ENCODE measurements at places on chromosomes 7 and 10. TPM values are rescaled to one million over a fixed set of nuclear protein-coding genes. Genes with fewer than 3 reads are reported as not detected.

DNA sequence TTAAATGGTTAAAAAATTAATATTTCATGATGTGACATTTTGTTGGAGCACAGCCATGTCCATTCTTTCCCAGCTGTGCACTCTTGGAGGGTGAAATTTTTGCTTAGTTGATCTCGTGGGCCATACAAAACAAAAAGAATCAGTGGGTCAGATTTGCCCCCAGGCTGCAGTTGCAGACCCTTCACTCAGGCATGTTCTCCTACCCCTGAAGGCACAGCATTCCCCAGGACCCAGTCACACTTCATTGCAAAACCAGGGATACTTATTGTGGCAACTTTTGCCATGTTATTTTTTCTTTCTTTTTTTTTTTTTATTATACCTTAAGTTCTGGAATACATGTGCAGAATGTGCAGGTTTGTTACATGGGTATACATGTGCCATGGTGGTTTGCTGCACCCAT is 6.0 kb downstream of the TAS2R40 start:
- no peak for ATAC-seq

The MALRD1 gene
- total RNA-seq: 2.2 TPM

GRCh38 chr7:44121761-44122420 is 1.5 kb downstream of the POLD2 start:
- no peak for ATAC-seq

The RET gene
- 1.4 TPM for total RNA-seq

- no peak for ATAC-seq
Measured at GRCh38 chr10:31769564-31769963, 159.1 kb downstream of the ARHGAP12 start.

- no peak for ATAC-seq
Measured at GRCh38 chr7:2632733-2633537, 1.1 kb downstream of the TTYH3 start.

- ATAC-seq: no peak
Measured at GRCh38 chr10:125000366-125001312, 58.7 kb downstream of the ZRANB1 start.

- ATAC-seq: no peak
Measured at GRCh38 chr7:81410471-81411117, 359.3 kb downstream of the HGF start.

DNA sequence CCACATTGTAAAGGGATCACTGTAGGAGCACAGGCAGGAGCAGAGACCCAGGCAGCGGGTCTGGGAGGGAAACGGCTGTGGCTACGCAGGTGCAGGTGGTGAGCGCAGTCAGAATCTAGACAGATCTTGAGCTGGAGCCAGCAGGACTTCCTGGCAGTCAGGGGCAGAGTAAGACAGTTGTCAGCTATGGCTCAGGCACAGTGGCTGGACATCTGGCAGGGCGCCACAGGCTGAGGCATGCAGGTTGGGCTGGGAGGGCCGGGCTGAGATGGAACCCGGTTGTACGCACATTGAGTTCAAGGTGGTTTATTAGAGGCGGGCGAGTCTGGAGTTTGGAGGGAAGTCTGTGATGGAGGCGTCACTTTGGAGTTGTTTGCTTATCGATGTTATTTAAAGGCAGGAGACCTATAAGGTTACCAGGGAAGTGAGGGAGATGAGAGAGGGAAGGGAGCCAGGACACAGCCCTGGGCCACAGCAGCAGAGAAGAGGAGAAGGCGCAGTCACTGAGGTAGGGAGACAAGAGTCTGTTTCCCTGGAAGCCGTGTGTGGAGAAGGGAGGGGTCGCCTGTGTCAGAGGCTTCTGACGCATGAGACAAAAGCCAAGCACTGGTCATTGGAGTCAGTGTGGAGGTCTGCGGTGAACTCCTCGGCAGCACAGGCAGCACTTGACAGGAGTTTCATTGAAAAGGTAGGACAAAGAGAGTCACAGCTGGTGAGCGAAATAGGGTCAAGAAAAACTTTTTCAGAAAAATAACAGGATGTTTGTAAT is 73.8 kb downstream of the LANCL2 start:
- no peak for ATAC-seq

The OGDHL gene
- total RNA-seq: 0.81 TPM
